Gastroesophageal sphincter (tissue), 4 donors: ENCODE measurements at places on chromosomes 7 and 10.
A peak's percentile ranks its signal among the peaks of the same experiment; 100 is the strongest.

- ATAC-seq: peak; percentile 73
These were observed 27.3 kb downstream of the UBE2H start for GRCh38 chr7:129925416-129926002.

GRCh38 chr7:1108264-1108920, 20.5 kb downstream of the GPER1 start:
- no peak for ATAC-seq

- ATAC-seq: no peak
These were observed 51.7 kb downstream of the CREM start for GRCh38 chr10:35178331-35178730.

DNA sequence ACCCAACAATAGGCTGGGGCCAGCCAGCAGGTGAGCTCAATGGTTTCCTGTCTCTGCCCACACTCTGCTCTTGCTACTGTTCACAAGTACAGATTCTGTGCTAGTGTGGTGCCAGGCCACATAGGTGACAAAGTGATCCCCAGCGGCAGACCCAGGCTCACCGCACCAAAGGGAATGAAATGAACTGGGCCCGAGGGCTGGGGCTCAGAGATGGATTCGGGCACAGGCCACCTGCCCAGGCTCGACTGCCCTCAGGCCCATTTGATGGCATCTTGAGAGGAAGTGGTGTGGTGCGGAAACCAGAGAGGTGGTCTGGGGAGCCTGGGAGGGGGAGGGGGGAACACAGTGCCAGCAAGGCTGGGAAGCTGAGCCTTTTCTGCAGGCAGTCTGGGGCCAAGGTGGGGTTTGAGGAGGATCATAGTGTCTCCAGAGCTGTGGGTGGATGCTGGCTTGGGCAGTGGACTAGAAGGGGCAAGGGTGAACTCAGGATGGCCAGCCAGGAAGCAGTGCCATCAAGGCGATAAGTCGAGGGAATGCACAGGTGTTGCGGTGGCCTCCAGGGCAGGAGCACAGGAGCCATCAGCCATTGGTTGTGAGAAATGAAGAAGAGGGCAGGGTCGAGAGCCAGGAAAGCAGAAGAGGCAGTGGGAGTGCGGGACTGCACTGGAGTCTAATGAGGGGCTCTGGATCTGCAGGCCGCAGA, 85.2 kb downstream of the ARHGAP22 start:
- no peak for ATAC-seq

DNA sequence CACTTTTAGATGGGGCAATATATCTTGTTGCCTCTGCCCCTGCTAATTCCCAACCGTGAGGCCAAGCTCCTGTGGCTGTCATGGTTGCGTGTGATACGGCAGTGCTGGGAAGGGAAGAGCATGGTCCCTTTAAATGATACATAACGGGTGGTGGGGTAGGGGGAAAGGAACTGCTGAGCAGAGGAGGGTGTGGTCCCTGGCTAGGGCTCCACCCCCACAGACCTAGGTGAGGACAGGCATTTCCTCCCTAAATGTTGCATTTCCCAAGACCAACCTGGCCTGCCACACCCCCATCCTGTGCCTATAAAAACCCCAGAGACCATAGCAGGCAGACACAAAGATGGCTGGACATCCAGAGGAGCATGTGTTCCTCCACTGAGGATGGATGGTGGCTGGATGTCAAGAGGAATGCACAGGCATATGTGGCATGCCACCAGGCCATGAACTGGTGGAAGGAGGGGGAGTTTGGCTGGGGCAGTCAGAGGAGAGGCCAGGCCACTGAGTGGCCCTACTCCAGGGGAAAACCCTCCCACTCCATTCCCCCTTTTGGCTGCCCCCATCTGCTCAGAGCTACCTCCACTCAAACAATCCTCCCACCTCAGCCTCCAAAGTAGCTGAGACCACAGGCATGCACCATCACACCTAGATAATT, 104.0 kb downstream of the PLXDC2 start:
- ATAC-seq: no peak

- ATAC-seq: no peak
These were observed 104.0 kb downstream of the JCAD start for GRCh38 chr10:29955329-29955935.

DNA sequence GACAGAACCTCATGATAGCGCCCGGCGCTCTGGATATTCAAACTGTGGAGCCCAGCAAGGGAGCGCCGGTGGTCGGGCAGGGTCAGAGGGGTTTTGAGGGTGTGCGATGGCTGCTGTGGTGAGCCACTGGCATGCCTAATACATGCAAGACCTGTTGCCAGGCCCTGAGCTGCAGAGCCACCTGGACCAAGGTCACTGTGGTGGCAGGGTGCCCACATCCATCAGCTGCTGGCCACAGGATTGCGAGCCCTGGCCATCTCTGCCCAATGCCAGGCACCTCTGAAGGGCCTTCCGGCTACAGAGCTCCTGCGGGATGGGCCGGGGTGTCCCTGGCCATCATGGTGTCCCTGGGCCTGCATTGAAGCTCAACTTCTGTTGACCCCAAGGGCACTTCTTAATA, 123.0 kb upstream of the TNRC18 start:
- no peak for ATAC-seq

DNA sequence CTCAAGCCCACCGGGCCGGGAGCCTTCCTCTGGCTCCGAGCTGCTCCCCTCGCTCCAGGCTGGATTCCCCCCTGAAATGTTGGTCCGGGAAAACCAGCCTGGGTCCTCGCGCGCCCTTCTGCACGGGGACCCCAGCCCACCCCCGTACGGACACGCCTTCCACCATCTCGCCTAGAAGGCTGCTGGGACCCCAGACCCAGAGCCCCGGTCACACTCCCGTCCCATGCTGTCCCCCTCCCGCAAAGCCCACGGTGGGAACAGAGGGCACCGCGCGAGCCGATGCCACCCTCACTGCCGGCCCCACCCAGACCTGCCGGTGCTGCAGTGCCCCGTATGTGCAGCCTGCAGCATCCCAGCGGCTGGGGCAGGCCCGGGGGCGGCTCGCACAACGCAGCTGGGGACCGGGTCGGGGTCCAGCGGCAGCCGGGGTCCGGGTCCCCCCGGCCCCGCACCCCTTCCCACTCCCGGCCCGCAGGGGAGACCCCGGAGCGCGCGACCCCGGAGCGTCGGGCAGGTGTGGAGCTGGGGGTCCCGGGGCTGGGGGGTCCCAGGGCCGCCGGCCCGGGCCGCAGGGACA, 871 bp downstream of the SPOCK2 start:
- no peak for ATAC-seq

GRCh38 chr10:111887266-111887665, 296.3 kb downstream of the GPAM start:
- no peak for ATAC-seq
